Right lung (tissue), 10 donors: ENCODE measurements at places on chromosomes 2 and 18. TPM values are rescaled to one million over a fixed set of nuclear protein-coding genes. Genes with fewer than 3 reads are reported as not detected.

The NT5C1B gene
- polyA plus RNA-seq: 1.3 TPM

The RDH14 gene
- 41.1 TPM for polyA plus RNA-seq

The RAB6C gene
- not detected for polyA plus RNA-seq

The ALLC gene
- not detected for polyA plus RNA-seq

The ERLEC1 gene
- polyA plus RNA-seq: 61.3 TPM
